Activated T-helper 2 cell treated with anti-CD3 and anti-CD28 coated beads, Interferon-gamma antibody, Interleukin-2, Interleukin-4, amounts not matched to agents 10 μg/mL and 5 μg/mL and 100 μg/mL, durations not matched to agents 14 hours and 24 hours and 36 hours (primary cell): ENCODE measurements at places on chromosomes 16 and 17. TPM values are rescaled to one million over a fixed set of nuclear protein-coding genes. Genes with fewer than 3 reads are reported as not detected.

The BAIAP3 gene
- 0.21 and 0.32 TPM in 2 replicates for total RNA-seq

The CD300LG gene
- not detected in 2 replicates for total RNA-seq

The TTC19 gene
- total RNA-seq: 32.7 and 35.3 TPM in 2 replicates

The MXRA7 gene
- 6.6 and 8.5 TPM in 2 replicates for total RNA-seq

The CLDN6 gene
- total RNA-seq: not detected in 2 replicates

The HS3ST4 gene
- total RNA-seq: not detected in 2 replicates

The IRF8 gene
- 37.8 and 40.1 TPM in 2 replicates for total RNA-seq

The ALDH3A1 gene
- not detected in 2 replicates for total RNA-seq

The AURKB gene
- total RNA-seq: 113 TPM in 2 replicates

DNA sequence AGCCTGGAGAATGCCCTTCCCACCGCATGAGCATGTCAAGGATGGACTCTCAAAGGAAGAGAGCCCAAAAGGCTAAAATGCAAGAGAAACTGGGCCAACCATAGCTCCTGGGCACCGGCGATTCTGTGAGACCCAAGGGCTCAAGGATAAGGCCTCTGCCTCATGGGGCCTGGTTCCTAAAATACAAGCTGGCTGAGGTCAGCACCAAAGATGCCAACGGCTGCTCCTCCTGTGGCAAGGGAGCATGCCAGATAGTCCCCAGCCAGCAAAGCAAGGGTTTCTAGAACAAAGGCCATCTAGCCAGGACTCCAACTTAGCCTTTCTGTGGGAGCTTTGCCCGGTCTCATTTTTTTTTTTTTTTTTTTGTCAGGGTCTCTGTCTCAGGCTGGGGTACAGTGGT is 20.1 kb downstream of the GPRC5B start:
- H3K27ac ChIP-seq: no peak overlapping the region
- no peaks in the 10 kb centered on the region for H3K27me3 ChIP-seq
- no peak overlapping the region for H3K4me3 ChIP-seq
- no peaks in the 10 kb centered on the region for H3K36me3 ChIP-seq
- DNase-seq: no peak

- no peak overlapping the region for H3K4me3 ChIP-seq
- DNase-seq: no peak
- H3K4me1 ChIP-seq: peaks cover 11% of the 10 kb centered on the region
- no peak overlapping the region for H3K27ac ChIP-seq
These were observed 2.0 kb downstream of the WNK4 start for GRCh38 chr17:42782166-42783061.

GRCh38 chr16:57422026-57422944 is 17.7 kb downstream of the CCL17 start:
- H3K4me1 ChIP-seq: peaks cover 14% of the 10 kb centered on the region
- no peak overlapping the region for H3K27ac ChIP-seq
- H3K27me3 ChIP-seq: no peaks in the 10 kb centered on the region
- H3K36me3 ChIP-seq: peaks cover 4% of the 10 kb centered on the region
- no peak overlapping the region for H3K4me3 ChIP-seq
- DNase-seq: no peak

- H3K36me3 ChIP-seq: no peaks in the 10 kb centered on the region
- H3K4me3 ChIP-seq: peak overlapping the region; percentile 92
- DNase-seq: no peak
- peaks cover 14% of the 10 kb centered on the region for H3K27me3 ChIP-seq
- peaks cover 25% of the 10 kb centered on the region for H3K4me1 ChIP-seq
These were observed 21.1 kb downstream of the NPTX1 start for GRCh38 chr17:80455336-80455710.

DNA sequence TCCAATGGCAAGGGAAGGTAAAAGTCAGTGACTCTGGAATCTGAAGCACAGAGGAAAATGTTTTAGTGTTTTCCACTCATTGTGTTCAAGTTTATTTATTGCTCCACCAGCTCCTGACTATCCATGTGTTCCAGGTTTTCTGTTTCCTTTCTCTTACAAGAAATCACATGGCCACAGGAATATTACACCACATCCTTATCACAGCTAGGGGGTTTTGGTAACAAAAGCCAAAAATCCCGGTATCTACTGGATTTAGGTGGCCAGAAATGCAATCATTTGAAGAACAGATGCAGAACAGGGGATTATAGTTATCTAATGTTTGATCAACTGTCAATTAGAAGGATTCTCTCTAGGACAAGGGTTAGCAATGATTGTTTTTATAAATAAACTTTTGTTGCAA is 47.9 kb downstream of the STH start:
- H3K4me3 ChIP-seq: no peak overlapping the region
- no peak for DNase-seq
- peaks cover 79% of the 10 kb centered on the region for H3K36me3 ChIP-seq
- no peaks in the 10 kb centered on the region for H3K27me3 ChIP-seq

GRCh38 chr17:76496464-76496863 is 4.8 kb downstream of the RHBDF2 start:
- no peak for DNase-seq
- H3K4me1 ChIP-seq: peaks cover 37% of the 10 kb centered on the region
- H3K27ac ChIP-seq: no peak overlapping the region
- H3K36me3 ChIP-seq: peaks cover 9% of the 10 kb centered on the region
- no peaks in the 10 kb centered on the region for H3K27me3 ChIP-seq
- no peak overlapping the region for H3K4me3 ChIP-seq

DNA sequence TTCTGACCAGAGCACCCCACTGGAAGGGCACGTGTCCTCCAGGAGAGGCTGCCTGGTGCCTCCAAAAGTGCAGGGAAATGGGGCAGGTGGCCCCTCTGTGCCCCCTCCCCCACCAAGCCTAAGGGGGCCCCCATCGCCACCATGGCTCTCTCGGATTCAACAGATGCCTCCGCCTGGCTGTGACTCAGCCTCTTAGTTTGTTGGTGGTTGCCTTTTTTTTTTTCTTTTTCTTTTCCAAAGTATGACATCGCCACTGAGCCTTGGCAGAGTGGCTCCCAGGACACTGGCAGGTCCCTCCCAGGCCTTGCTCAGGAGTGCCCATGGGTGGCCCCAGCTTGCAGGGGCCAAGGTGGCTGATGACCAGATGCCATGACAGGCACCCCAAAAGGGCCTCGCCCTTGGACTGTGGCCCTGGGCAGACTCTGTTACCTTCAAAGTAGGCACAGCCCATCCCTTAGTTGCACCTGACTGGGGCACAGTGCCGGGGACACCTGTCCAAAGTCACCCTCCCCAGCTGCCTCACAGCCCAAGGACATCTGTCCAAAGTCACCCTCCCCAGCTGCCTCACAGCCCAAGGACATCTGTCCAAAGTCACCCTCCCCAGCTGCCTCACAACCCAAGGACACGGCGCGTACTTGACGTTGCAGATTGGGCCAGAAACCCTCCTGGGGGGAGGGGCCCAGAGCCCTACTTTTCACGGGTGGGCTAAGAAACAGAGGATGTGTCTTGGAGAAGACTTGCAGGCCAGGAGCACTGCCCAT is 29.6 kb downstream of the NPTX1 start:
- no peak overlapping the region for H3K27ac ChIP-seq
- H3K4me3 ChIP-seq: no peak overlapping the region
- no peaks in the 10 kb centered on the region for H3K36me3 ChIP-seq
- no peaks in the 10 kb centered on the region for H3K4me1 ChIP-seq

DNA sequence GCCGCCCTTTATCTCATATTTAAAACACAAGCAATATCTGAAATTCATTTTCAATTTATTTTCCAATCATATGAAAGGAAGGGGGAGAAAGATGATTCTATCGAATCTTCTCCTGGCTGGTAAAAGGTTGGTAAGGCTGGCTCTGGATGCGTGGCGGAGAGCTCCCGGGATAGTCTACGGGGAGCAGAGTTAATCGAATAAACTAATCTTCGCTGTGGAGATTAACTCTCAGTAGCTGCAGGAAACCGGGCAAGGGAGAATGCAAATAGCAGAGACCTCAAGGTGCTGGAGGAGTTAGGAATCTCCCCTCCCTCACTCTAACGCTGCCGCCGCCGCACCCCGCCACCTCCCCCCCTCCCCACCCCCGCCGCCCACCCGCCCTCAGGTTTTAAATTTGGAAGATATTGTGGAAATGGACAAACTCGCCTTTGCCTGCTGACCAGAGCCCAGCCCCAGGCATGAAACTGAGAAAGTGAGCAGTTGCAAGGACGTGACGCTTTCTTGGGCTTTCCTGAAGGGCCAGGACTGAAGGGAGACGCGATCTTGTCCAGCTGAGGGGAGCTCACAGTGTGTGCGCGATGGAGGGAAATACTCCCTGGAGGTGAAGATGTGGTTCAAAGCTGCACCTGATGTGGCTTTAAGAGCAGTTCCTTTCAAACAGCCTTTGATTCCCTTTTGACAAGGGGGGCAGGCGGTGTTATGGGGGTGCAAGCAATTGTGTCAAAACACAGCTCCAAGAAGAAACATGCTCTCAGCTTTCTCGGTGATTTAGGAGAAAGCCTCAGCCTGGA is 308.2 kb upstream of the IRX3 start:
- H3K4me1 ChIP-seq: no peaks in the 10 kb centered on the region
- no peak for DNase-seq
- H3K27ac ChIP-seq: no peak overlapping the region
- no peak overlapping the region for H3K4me3 ChIP-seq

- no peaks in the 10 kb centered on the region for H3K27me3 ChIP-seq
- DNase-seq: no peak
These were observed 106.3 kb downstream of the PRKCB start for GRCh38 chr16:23941963-23942564.

DNA sequence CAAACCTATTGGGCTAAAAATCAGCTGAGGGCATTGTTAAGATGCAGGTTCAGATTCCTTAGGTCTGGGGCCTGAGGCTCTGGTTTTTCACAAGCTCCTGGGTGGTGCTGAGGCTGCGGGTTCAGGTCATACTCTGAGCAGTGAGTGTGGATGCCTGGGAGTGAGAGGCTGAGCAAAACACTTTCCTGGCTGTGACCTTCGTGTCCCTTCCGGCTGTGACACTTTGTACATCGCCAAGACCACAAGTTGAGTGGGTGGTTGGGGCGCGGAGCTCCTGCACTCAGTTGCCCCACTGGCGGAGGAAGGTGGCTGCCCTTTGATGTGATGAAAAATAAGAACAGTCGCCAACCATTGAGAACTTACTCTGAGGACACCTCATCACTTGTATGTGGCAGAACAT is 24.8 kb downstream of the CCR7 start:
- H3K4me3 ChIP-seq: peak overlapping the region; percentile 53
- peak; percentile 43 for DNase-seq
- H3K36me3 ChIP-seq: peaks cover 8% of the 10 kb centered on the region
- no peaks in the 10 kb centered on the region for H3K27me3 ChIP-seq
- H3K27ac ChIP-seq: peak overlapping the region; percentile 94

DNA sequence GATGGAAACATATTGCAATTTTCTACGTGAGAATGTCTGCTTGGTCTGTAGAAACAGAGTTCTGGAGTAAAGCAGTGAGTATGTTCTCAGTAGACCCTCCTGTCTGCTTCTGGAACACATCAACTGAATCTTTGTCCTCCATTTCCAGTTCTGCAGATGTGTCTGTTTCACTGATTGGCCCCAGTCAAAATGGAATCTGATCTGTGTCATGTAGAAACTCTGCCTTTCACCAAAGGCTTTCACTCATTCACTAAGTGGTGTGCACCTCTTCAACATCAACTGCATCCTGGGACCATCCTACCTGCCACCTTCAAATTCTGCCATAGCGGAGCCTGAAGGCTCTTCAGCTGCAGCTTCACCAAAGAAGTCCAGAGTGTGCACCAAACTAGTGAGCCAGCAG is 2.8 kb upstream of the ZNF267 start:
- no peak for DNase-seq
- H3K27ac ChIP-seq: peak overlapping the region; percentile 79
- H3K36me3 ChIP-seq: peaks cover 21% of the 10 kb centered on the region
- H3K4me1 ChIP-seq: peaks cover 50% of the 10 kb centered on the region

- no peak overlapping the region for H3K27ac ChIP-seq
- no peaks in the 10 kb centered on the region for H3K27me3 ChIP-seq
- no peaks in the 10 kb centered on the region for H3K36me3 ChIP-seq
- DNase-seq: no peak
These were observed 215.9 kb upstream of the GSE1 start for GRCh38 chr16:85396879-85397871.

DNA sequence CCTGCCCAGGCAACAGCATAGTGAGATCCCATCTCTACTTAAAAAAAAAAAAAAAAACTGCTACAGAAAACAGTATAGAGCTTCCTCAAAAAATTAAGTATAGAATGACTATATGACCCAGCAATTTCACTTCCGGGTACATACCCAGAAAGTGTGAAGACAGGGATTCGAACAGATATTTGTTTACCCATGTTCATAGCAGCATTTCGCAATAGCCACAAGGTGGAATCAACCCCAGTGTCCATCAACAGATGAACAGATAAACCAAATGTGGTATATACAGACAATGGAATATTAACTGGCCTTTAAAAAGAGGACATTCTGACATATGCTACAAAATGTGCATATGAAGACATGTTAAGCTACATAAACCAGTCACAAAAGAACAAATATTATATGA is 95.5 kb downstream of the CHD9NB start:
- no peak overlapping the region for H3K27ac ChIP-seq
- DNase-seq: no peak
- no peaks in the 10 kb centered on the region for H3K27me3 ChIP-seq
- H3K4me3 ChIP-seq: no peak overlapping the region

DNA sequence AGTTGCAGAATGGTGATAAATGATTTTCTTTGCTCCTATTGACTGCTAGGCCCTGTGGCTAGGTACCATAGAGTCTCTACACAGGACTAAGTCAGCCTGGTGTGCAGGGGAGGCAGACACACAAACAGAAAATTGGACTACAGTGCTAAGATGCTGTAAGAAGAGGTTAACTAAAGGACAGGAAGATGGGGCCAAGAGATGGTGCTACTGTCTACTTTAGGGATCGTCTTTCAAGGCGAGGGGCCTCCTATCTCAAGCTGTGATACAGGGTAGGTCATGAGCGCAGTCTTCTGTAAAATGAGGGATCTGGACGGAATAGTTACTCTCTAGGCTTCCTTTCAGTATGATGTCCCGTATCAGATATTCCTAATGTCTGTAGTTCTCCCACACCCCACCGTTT is 817 bp downstream of the NME1 start:
- no peak for DNase-seq
- H3K36me3 ChIP-seq: peaks cover 23% of the 10 kb centered on the region
- H3K27ac ChIP-seq: no peak overlapping the region
- H3K4me1 ChIP-seq: peaks cover 19% of the 10 kb centered on the region

GRCh38 chr17:82696916-82697807 is 1.3 kb downstream of the RAB40B start:
- no peak overlapping the region for H3K27ac ChIP-seq
- no peak for DNase-seq
- H3K4me1 ChIP-seq: peaks cover 8% of the 10 kb centered on the region
- peak overlapping the region; percentile 47 for H3K4me3 ChIP-seq
- peaks cover 7% of the 10 kb centered on the region for H3K36me3 ChIP-seq
- peaks cover 5% of the 10 kb centered on the region for H3K27me3 ChIP-seq

DNA sequence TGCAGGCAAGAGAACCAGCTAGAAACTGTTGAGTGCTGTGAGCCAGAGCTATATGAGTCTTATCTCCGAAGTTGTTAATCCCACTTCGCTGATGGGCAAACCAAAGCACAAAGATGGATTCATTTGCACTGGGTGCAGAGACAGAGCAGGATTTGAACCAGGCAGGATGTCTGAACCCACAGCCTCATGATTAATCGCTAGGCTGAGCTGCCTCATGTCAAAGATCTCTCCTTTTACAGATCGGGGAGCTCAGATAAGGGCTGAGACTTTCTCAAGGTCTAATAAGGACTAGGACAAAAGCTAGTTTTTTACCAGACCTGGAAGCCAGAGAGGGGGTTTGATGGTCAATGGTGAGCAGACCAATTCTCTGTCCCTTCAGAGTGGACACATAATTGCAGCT is 51.5 kb downstream of the GINS3 start:
- peaks cover 11% of the 10 kb centered on the region for H3K27me3 ChIP-seq
- no peaks in the 10 kb centered on the region for H3K36me3 ChIP-seq
- no peaks in the 10 kb centered on the region for H3K4me1 ChIP-seq
- H3K4me3 ChIP-seq: no peak overlapping the region
- no peak overlapping the region for H3K27ac ChIP-seq
